ENCODE measurements at places on chromosomes 2 and 18. TPM values are rescaled to one million over a fixed set of nuclear protein-coding genes. Genes with fewer than 3 reads are reported as not detected.
A peak's percentile ranks its signal among the peaks of the same experiment; 100 is the strongest.

DNA sequence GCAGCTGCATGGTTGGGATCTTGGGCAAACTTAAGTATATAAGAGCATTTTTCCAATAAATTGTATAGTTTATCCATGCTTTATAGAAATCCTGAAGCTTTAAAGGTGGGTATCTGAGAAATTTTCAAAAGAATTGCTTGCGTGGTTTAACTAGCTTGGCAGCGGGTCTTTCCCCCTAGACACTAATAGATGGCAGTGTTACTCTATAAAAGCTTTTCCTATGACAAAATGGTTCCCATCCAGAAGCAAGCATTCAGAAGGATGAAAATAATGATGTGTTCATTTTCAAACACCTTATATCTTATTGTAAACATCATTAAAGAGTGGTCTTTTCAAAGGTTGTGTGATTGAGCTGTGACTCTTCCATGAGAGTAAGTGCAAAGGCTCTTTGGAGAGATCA lies 45.9 kb downstream of the KDM3A start:
- no peak for DNase-seq
- H3K4me1 ChIP-seq: no peaks in the 10 kb centered on the region
- peaks cover 63% of the 10 kb centered on the region for H3K36me3 ChIP-seq
- no peak overlapping the region for H3K4me3 ChIP-seq
- H3K27me3 ChIP-seq: no peaks in the 10 kb centered on the region

DNA sequence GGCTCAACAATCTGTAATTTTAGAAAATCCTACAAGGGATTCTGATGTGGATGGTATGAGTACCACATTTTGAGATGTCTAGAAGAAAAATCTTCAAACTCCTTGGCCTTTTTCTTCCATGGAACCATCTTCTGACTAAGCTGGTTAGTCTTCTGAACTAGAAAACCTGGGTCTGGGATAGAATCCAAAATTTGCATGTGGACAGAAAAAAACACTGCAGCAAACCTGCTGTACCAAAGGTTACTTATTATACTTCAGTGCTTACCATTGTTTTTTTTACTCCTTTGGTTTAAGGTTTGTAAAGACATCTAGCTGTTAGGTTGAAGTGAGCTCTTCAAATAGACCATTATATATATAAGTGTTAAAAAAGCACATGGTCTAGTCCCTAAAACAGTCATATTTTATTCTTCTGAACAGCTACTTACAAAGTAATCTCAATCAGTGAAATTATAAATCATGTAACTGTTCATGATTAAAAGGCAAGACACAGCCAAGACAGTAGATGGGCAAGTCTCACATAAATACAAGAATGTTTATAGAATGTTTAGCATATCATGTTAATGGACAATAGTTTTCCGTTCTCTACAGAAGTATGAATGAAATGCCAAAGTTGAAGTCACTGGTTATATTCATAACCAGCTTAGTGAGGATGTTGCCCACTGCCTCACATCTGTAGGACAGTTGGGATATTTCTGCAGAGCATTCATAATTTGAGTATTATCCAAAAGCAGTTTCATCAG lies 85.5 kb downstream of the ORC4 start:
- H3K4me1 ChIP-seq: no peaks in the 10 kb centered on the region
- no peaks in the 10 kb centered on the region for H3K27me3 ChIP-seq
- no peak for DNase-seq
- H3K4me3 ChIP-seq: no peak overlapping the region
- no peak overlapping the region for H3K27ac ChIP-seq

DNA sequence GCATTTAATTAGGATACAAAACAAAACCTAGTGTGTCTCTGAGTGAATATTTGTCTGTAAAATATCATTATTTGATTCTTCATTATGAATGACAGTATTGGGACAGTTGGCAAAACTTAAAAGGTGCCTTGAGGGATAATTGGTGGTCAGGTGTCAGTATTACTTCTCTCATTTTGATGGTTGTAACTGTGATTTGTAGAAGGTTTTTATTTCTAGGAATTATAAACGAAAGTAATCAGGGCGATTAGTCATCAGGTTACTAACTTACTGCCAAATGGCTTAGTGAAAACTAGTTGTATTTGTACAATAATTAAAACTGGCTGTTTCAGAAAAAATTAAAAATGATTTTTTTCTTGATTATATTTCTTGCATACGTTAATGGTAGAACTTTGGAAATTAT lies 117.6 kb downstream of the BIRC6 start:
- no peak overlapping the region for H3K4me3 ChIP-seq
- H3K4me1 ChIP-seq: no peaks in the 10 kb centered on the region
- no peaks in the 10 kb centered on the region for H3K27me3 ChIP-seq
- no peak overlapping the region for H3K27ac ChIP-seq

DNA sequence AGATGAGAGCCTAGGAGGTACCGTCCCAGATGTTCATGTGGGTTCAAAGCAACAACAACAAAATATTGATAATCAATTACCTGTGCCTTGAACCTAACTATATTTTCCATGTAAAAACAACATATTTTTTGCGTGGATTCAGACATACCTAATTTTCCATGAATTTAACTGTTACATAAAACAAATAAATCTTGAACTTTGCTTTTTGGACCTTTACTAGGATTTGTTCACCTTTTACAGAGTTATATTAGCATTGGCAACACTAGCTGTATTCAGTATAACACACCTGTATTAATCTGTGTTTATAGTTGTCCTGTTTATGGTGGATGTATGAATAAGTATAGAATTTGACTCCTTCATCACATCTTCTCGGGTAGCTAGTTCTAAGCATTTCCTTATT lies 115.8 kb upstream of the STON1 start:
- no peaks in the 10 kb centered on the region for H3K27me3 ChIP-seq
- H3K4me1 ChIP-seq: peaks cover 53% of the 10 kb centered on the region
- no peak for DNase-seq
- H3K4me3 ChIP-seq: no peak overlapping the region
- H3K36me3 ChIP-seq: no peaks in the 10 kb centered on the region

GRCh38 chr2:2575870-2576386 lies 244.9 kb upstream of the MYT1L start:
- no peak for DNase-seq
- no peaks in the 10 kb centered on the region for H3K27me3 ChIP-seq
- no peak overlapping the region for H3K4me3 ChIP-seq
- H3K36me3 ChIP-seq: no peaks in the 10 kb centered on the region
- no peak overlapping the region for H3K27ac ChIP-seq

FBXO48 gene
- 0.87 TPM for total RNA-seq

DNA sequence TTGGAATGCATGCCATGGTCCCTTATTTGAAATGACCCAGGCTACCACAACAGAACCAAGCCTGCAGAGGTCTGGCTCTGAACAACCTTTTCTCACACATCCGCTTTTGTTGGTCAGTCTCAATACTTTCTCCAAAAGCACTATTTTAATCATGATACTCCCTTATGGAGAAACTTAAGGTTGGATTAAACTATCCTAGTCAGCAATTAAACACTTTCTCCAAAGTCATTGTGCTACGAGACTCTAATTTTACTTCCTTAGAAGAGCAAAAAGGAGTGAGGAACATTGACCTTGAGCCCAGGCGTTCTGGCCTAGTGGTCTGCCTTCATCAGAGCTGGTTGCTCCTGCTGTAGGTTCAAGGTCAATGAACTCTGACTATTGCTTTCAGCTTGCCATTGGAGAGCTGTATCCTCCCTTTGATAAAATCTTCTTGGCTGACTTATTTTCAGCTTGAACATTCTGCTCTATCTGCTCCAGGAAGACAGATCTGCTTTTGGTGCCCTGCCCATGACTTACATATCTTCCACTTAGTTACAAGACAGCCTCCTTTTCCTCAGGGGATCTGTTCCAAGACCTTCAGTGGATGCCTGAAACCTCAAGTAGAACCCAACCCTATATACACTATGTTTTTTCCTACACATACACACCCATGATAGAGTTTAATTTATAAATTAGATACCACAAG lies 91.2 kb downstream of the NCKAP5 start:
- H3K4me1 ChIP-seq: no peaks in the 10 kb centered on the region
- no peak overlapping the region for H3K4me3 ChIP-seq
- H3K27me3 ChIP-seq: no peaks in the 10 kb centered on the region
- no peak overlapping the region for H3K27ac ChIP-seq
- no peak for DNase-seq

XDH gene
- 62.0 TPM for total RNA-seq

RESP18 gene
- total RNA-seq: not detected

KCNG2 gene
- total RNA-seq: not detected

GRCh38 chr2:224608104-224608503 lies 22.9 kb upstream of the CUL3 start:
- peak; percentile 64 for DNase-seq
- H3K27ac ChIP-seq: no peak overlapping the region
- no peaks in the 10 kb centered on the region for H3K27me3 ChIP-seq
- H3K4me1 ChIP-seq: no peaks in the 10 kb centered on the region
- H3K4me3 ChIP-seq: no peak overlapping the region

DNA sequence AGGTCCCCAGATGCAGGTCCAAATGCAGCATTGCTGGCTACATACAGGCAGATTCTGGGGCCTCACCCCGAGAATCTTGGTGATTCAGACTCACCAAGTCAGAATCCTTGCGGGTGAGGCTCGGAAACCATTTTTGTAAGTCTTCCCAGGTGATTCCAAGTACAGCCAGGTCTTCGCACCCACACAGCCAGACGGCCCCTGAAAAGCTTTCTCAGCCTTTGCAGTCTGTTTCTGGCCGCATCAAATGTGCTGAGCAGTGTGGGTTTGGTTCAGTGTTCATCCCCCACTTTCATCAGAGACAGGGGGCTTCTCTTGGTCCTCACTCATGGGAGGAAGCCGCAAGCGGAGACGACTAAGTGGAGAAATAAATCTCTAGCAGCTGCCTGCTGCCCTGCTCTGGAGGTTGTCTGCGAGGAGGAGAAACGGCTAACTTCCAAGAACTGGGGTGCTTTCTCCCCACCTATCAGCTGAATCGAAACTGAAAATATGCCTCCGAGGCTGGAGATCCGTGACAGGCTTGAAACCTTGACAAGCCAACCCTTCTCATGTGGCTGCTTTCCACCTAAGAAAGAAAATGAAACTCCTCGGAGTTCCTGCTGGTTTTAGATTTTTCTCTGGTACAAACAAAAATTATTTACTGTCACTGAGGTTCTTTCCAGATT lies 8.9 kb upstream of the TMEM185B start:
- H3K4me1 ChIP-seq: no peaks in the 10 kb centered on the region
- no peaks in the 10 kb centered on the region for H3K27me3 ChIP-seq
- H3K36me3 ChIP-seq: no peaks in the 10 kb centered on the region
- peak overlapping the region; percentile 40 for H3K4me3 ChIP-seq
- peak overlapping the region; percentile 23 for H3K27ac ChIP-seq

TUBA3E gene
- not detected for total RNA-seq

- no peaks in the 10 kb centered on the region for H3K36me3 ChIP-seq
- H3K27ac ChIP-seq: peak overlapping the region; percentile 47
- DNase-seq: no peak
- no peaks in the 10 kb centered on the region for H3K27me3 ChIP-seq
- no peak overlapping the region for H3K4me3 ChIP-seq
Measured at GRCh38 chr2:120766470-120767351, 31.0 kb downstream of the GLI2 start.

GRCh38 chr2:19818039-19818438 lies 83.7 kb downstream of the TTC32 start:
- DNase-seq: no peak
- no peaks in the 10 kb centered on the region for H3K4me1 ChIP-seq
- no peak overlapping the region for H3K4me3 ChIP-seq
- H3K27ac ChIP-seq: no peak overlapping the region
- H3K36me3 ChIP-seq: no peaks in the 10 kb centered on the region

PROM2 gene
- total RNA-seq: 0.64 TPM

DNA sequence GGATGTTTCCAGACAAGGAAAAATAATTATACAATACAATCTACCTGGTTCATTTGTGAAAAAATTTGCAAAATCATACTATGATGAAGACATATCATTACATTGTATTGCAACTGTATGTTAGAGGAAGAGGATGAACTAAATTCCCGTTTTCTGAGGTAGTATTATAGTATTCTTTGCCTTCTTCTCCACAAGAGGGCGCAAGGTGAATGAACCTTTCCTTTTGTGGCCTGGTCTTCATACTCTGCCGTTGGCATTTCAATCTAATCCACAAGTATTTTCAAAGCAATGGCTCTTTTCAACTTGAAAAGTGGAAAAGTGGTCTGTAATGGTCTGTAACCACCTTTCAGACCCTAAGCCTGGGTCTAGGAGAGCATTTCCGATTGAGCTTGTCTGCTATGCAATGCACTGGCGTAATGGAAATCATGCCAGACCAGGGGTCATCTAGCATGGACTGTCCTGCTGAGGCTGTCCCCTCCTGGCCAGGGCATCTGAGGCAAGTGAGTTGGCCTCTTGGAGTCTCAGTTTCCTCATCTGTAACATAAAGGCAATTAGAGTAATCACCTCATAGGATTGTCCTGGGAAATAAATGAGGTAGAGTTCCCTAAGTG lies 30.8 kb upstream of the ZNF396 start:
- H3K4me1 ChIP-seq: no peaks in the 10 kb centered on the region
- no peaks in the 10 kb centered on the region for H3K27me3 ChIP-seq
- no peaks in the 10 kb centered on the region for H3K36me3 ChIP-seq
- no peak overlapping the region for H3K27ac ChIP-seq

DNA sequence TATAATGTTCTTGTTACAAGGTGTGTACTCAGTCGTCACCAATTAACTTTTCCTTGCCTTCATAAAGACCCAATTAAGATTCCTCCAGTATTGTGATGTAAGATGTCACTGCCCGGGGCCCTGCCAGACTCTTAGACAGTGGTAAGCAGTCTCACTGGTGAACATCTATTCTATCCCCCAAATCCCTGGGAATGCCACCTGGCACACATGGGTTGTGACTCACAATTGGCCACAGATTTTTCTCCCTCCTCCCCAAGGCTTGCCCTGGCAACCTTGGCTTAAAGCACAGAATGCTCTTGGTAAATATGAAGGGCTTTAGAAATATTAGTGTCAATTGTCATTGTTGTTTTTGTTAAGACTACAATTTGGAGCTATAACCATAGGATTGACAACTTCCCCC lies 287.9 kb downstream of the ETAA1 start:
- H3K4me1 ChIP-seq: no peaks in the 10 kb centered on the region
- H3K27me3 ChIP-seq: no peaks in the 10 kb centered on the region
- DNase-seq: no peak
- H3K4me3 ChIP-seq: no peak overlapping the region

GRCh38 chr2:101113441-101114267 lies 37.5 kb downstream of the TBC1D8 start:
- H3K4me1 ChIP-seq: peaks cover 87% of the 10 kb centered on the region
- no peaks in the 10 kb centered on the region for H3K36me3 ChIP-seq
- no peak overlapping the region for H3K4me3 ChIP-seq
- DNase-seq: no peak
- no peaks in the 10 kb centered on the region for H3K27me3 ChIP-seq

- no peak overlapping the region for H3K4me3 ChIP-seq
- H3K36me3 ChIP-seq: no peaks in the 10 kb centered on the region
- H3K27me3 ChIP-seq: no peaks in the 10 kb centered on the region
- no peak for DNase-seq
- H3K4me1 ChIP-seq: no peaks in the 10 kb centered on the region
Measured at GRCh38 chr18:61803393-61803792, 89.4 kb downstream of the RNF152 start.

PFN4 gene
- total RNA-seq: 0.29 TPM

Measured in right lobe of liver (tissue), 6 donors.